HepG2 (cell line): ENCODE measurements at places on chromosomes 6 and 20. TPM values are rescaled to one million over a fixed set of nuclear protein-coding genes. Genes with fewer than 3 reads are reported as not detected.

The CST2 gene
- total RNA-seq: not detected in 2 replicates

The PAX1 gene
- not detected in 2 replicates for total RNA-seq

The THBD gene
- not detected in 2 replicates for total RNA-seq

The PSORS1C2 gene
- not detected in 2 replicates for total RNA-seq

The CNR1 gene
- not detected in 2 replicates for total RNA-seq

The NKAIN4 gene
- not detected in 2 replicates for total RNA-seq

The ZNF322 gene
- 22.8 and 35.0 TPM in 2 replicates for total RNA-seq

The FAM8A1 gene
- 30.5 and 30.6 TPM in 2 replicates for total RNA-seq

The TMEM30A gene
- 38.4 and 54.4 TPM in 2 replicates for total RNA-seq

The HLA-DOB gene
- not detected in 2 replicates for total RNA-seq

The SOX4 gene
- total RNA-seq: 3.4 and 3.5 TPM in 2 replicates

The CDSN gene
- total RNA-seq: not detected in 2 replicates

The MLN gene
- total RNA-seq: not detected in 2 replicates

The SGK1 gene
- 56.1 and 58.8 TPM in 2 replicates for total RNA-seq

The SLC17A9 gene
- total RNA-seq: 33.6 and 110 TPM in 2 replicates

The RAB44 gene
- not detected in 2 replicates for total RNA-seq

The KIZ gene
- total RNA-seq: 46.3 and 55.6 TPM in 2 replicates

The C6orf52 gene
- 0.53 and 0.66 TPM in 2 replicates for total RNA-seq

The TREML1 gene
- not detected in 2 replicates for total RNA-seq

The TGM3 gene
- total RNA-seq: not detected in 2 replicates

The ARMH2 gene
- not detected in 2 replicates for total RNA-seq

The ALDH8A1 gene
- total RNA-seq: 3.4 and 3.6 TPM in 2 replicates

The DPPA5 gene
- not detected in 2 replicates for total RNA-seq

The TXLNB gene
- not detected in 2 replicates for total RNA-seq

The C6orf163 gene
- 0.79 and 1.8 TPM in 2 replicates for total RNA-seq

The LST1 gene
- not detected in 2 replicates for total RNA-seq

The SYCP2L gene
- total RNA-seq: 0.22 TPM in 1 of 2 replicates, not detected in the other

The LY6G6F gene
- not detected in 2 replicates for total RNA-seq

The TEAD3 gene
- total RNA-seq: 14.4 and 15.1 TPM in 2 replicates

The TMEM74B gene
- total RNA-seq: 2.9 and 4.7 TPM in 2 replicates

The MAFB gene
- total RNA-seq: 0.11 and 0.18 TPM in 2 replicates

The CDS2 gene
- total RNA-seq: 69.6 and 81.3 TPM in 2 replicates

The ADAM33 gene
- total RNA-seq: not detected in 2 replicates

The DLK2 gene
- total RNA-seq: 0.74 and 1.2 TPM in 2 replicates

The EDN1 gene
- 0.15 and 0.21 TPM in 2 replicates for total RNA-seq

The LIME1 gene
- 51.5 and 61.5 TPM in 2 replicates for total RNA-seq

The SMLR1 gene
- 97.8 and 104 TPM in 2 replicates for total RNA-seq

The C4B gene
- 67.2 and 167 TPM in 2 replicates for total RNA-seq

The SLCO4A1 gene
- 23.8 and 55.5 TPM in 2 replicates for total RNA-seq

The LRFN2 gene
- total RNA-seq: not detected in 2 replicates

The FNDC11 gene
- not detected in 2 replicates for total RNA-seq

The SGK2 gene
- 29.4 and 34.3 TPM in 2 replicates for total RNA-seq

The MDFI gene
- not detected in 2 replicates for total RNA-seq

The CLPSL1 gene
- total RNA-seq: not detected in 2 replicates

The MYCT1 gene
- total RNA-seq: not detected in 2 replicates

The ECT2L gene
- total RNA-seq: not detected in 2 replicates

The SAMD3 gene
- not detected in 2 replicates for total RNA-seq

The FAM135A gene
- 26.9 and 32.9 TPM in 2 replicates for total RNA-seq

The GPR63 gene
- 0.02 and 0.03 TPM in 2 replicates for total RNA-seq

The TRIM15 gene
- 30.4 and 35.1 TPM in 2 replicates for total RNA-seq

The PROKR2 gene
- total RNA-seq: not detected in 2 replicates

The TASP1 gene
- total RNA-seq: 25.2 and 29.1 TPM in 2 replicates

The BPIFB4 gene
- total RNA-seq: not detected in 2 replicates
